ENCODE measurements at places on chromosomes 2 and 18.

GRCh38 chr18:28560331-28560730 lies 383.4 kb upstream of the CDH2 start:
- no peak for DNase-seq

DNA sequence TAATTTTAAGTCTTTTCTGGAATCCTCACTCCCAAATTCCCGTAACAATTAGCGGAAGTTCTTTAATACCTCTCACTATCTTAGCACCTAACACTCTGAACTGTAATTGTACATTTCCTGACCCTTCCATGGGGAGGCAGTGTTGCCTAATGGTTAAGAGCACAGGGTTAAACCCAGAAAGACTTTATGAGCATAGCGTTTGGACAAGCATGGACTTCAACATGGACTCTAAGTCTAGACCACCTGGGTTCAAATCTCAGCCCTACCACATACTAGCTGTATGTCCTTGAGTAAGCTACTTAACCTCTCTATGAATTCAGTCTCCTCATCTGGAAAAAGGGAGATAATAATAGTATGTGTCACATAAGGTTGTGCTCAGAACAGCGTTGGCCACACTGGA lies 13.0 kb downstream of the ANTXR1 start:
- DNase-seq = no peak

DNA sequence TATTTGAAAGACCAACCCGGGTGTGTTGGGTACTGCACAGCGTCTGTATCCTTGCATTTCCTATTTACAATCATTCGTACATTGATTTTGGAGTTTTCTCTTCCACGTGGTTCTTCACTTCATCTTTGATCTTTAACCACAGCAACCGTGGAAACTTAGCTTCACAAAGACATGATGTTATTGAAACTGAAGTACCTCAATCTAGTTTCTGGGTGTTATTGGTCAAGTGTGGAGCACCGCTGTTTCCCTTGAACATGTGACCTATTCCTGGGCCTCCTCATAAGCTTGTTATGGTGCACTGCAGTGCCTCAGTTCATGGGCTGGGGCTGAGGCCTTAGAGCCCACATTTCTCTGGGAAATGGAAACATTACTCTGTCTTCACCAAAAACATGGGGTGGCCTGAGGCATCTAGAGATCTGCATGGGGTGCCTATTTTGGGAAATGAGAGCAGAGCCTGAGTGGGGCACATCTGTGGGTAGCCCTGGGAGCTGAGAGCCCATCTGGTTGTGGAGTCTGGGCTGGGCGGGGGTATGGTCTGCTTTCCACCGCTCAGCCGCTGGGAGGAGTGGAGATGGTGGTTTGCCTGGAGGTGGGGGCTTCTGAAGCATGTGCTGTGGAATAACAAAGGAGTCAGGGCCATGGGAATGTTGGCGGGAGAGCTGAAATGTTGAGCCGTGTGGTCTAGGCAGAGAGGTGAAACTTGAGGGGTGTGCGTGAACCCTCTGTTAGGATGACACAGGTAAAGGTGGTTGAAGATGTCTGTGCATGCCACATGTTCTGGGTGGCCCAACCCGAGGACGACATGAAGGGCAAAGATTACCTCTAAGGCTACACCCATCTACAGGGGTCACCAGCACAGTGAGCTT lies 37.4 kb downstream of the ZNF236 start:
- DNase-seq = peak; percentile 23

DNA sequence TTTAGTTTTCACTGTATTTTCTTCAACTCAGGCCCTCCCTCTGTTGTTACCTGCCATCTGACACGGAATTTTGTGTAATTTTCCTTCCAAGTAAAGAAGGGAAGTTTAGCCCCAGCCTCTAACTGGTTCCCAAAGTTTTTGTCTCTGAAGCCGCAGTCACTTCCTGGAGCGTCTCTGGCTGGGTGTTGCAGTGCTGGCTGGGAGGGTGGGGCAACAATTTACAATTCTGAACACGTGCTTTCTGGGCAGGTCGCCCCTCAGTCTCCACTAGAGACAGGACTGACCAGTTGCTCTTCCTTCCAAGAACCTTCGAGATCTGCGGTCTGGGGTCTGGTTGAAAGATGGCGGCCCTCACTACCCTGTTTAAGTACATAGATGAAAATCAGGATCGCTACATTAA lies 3.5 kb downstream of the CNDP2 start:
- DNase-seq = no peak

GRCh38 chr2:54500404-54501205 lies 44.5 kb downstream of the SPTBN1 start:
- no peak for DNase-seq

DNA sequence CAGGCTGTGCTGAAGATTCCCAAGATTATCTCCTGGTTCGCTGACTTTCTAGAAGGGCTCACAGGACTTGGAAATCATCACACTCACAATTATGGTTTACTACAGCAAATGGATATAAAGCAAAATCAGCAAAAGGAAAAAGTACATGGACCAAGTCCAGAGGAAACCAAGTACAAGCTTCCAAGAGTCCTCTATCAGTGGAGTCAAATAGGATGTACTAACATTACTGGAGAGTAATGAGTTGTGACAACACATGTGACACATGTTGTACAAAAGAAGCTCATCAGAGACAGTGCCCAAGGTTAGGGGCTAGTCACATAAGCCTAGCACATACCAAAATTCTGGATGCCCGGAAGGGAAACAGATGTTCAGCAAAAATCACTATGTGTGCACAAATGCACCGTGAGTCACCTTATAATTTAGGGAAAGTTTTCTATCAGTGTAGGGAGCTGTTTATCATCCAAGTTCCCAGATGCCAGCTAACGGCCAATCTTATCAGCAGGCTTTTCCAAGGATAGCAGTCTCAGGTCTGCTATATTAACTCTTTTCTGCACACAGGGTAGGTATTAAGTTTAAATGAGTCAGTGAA lies 9.5 kb downstream of the TMEM237 start:
- DNase-seq = no peak

- DNase-seq = no peak
These were observed 269.3 kb downstream of the HDAC4 start for GRCh38 chr2:239131521-239131920.

GRCh38 chr18:54086046-54086802 lies 138.2 kb downstream of the MBD2 start:
- DNase-seq = no peak

DNA sequence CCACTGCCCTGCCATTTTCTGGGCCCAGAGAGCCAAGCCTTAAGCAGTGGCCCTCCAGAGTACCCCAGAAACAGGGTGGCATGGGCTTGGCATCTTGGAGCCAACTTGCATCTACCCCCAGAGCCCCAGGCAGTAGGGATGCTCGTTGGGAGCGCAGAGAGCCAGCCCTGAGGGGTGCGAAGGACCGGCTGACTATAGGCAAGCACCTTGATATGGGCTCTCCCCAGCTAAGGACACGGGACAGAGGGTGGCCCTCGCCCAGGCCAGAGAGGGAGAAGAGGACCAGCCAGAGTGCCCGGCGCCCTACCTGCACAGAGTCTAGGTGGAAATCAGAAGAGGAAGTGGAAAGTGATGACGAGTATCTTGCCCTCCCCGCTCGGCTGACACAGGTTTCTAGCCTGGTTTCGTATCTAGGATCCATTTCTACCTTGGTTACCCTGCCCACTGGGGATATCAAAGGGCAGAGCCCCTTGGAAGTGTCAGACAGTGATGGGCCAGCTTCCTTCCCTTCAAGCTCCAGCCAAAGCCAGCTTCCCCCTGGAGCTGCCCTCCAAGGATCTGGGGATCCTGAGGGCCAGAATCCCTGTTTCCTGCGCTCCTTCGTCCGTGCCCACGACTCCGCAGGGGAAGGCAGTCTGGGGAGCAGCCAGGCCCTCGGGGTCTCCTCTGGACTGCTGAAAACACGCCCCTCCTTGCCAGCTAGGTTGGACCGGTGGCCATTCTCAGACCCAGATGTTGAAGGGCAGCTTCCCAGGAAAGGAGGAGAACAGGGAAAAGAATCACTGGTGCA lies 16.2 kb downstream of the CEP68 start:
- no peak for DNase-seq

GRCh38 chr18:13054336-13054735 lies 63.2 kb downstream of the CEP192 start:
- DNase-seq = no peak

- no peak for DNase-seq
These were observed 82.4 kb downstream of the ACAA2 start for GRCh38 chr18:49730951-49731391.

Data from stimulated activated CD8-positive, alpha-beta memory T cell treated with anti-CD3 and anti-CD28 coated beads, Interleukin-15, amount 100 ng/mL, for 48 hours (primary cell).